Naive thymus-derived CD4-positive, alpha-beta T cell (primary cell): ENCODE measurements at places on chromosomes 6 and 20.

- DNase-seq: no peak
These were observed 282.1 kb upstream of the TCF21 start for GRCh38 chr6:133606852-133607251.

DNA sequence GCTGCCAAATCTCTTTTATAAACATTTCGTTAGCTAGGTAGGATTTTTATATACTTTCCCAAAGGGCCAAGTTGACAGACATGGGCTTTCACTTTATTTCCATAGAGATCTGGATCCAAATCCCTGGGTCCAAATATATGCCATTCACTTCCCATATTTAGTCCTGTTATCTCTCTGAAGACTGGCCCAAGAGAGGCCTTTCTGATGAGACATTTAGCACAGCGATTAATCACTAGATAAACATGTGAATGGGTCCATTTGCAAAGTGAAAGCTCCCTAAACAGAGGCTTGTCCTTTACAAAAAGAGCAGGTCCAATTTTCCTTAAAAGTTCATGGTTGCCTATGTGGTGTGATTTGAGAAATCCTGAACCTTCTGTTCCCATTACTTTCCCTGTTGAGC, 132.6 kb downstream of the TRMT11 start:
- no peak for DNase-seq

GRCh38 chr20:48725555-48725991, 102.2 kb downstream of the PREX1 start:
- no peak for DNase-seq

DNA sequence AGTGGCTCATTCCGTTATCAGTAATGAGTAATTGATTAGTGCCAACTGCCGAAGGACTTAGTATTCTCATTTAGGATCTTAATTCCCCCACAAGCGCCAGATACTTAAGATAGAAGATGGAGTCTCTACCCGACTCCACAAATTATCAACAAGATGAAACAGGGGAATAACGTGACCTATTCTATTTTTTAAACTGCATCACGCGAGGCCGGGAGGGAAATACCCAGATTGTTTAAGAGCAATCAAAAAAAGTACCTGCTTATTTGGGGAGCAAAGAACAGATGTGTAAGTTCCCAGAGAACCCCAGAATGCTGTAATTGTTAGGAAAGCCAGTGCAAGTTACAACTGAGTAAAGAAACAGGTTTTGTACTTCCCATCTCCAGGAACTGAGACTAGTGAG, 1.1 kb upstream of the MAP3K5 start:
- DNase-seq: peak; percentile 33

- DNase-seq: no peak
These were observed 7.7 kb downstream of the DDR1 start for GRCh38 chr6:30891816-30892538.
